ENCODE measurements at places on chromosomes 11 and 22. TPM values are rescaled to one million over a fixed set of nuclear protein-coding genes. Genes with fewer than 3 reads are reported as not detected.

The MS4A4A gene
- 0.88 TPM for total RNA-seq

The PRAME gene
- 1.4 TPM for total RNA-seq

The FAM89B gene
- total RNA-seq = 28.5 TPM

The CFAP300 gene
- not detected for total RNA-seq

The PATE2 gene
- not detected for total RNA-seq

DNA sequence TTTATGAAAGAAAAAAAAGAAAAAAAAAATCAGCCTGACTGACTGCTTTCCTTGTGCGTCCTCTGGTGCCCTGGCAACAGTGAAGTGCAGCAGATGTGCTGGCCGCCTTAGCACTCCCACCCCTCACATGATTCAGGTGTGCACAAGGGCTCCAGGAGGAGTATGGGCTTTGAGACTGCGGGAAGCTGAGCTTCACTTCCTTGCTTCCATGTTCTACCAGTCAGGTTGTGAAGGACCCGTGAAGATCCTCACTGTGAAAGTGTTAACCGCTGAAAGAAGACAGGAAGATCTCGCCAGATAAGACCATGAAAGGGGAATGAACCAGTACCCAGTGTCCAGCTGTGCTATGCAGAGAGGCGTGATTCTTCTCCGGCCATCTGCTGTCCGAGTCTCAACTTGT is 48.2 kb downstream of the HIRA start:
- no peak overlapping the region for H3K4me3 ChIP-seq
- no peak for DNase-seq
- no peaks in the 10 kb centered on the region for H3K4me1 ChIP-seq
- H3K27ac ChIP-seq = no peak overlapping the region
- H3K36me3 ChIP-seq = peaks cover 20% of the 10 kb centered on the region

The CNGA4 gene
- not detected for total RNA-seq

GRCh38 chr11:34643311-34643710 is 22.4 kb downstream of the EHF start:
- no peaks in the 10 kb centered on the region for H3K27me3 ChIP-seq
- no peak for DNase-seq
- H3K4me1 ChIP-seq = no peaks in the 10 kb centered on the region
- no peak overlapping the region for H3K27ac ChIP-seq

DNA sequence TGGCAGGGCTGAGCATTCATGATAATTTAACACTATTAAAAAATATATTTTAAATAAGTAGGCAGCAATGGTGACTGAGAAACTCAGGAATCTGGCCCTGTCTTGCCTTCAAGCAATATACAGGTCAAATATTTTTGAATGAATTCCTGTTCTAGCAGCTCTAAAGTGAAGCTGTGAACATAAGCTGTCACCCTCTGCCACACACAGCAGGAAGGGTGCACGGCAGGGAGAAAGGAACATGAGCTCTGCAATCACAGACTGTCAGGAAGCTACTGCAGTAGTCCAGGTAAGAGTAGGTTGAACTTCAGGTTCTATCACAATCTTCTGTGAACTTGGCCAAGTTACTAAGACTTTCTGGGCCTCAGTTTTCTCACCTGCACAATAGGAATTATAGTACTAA is 114.8 kb downstream of the SERGEF start:
- no peaks in the 10 kb centered on the region for H3K36me3 ChIP-seq
- H3K4me1 ChIP-seq = no peaks in the 10 kb centered on the region
- no peak overlapping the region for H3K27ac ChIP-seq
- H3K4me3 ChIP-seq = no peak overlapping the region

Data from GM12878 (cell line).